ENCODE measurements at places on chromosomes 2 and 18.

GRCh38 chr2:115118306-115118705, 675.9 kb downstream of the DPP10 start:
- DNase-seq = no peak

DNA sequence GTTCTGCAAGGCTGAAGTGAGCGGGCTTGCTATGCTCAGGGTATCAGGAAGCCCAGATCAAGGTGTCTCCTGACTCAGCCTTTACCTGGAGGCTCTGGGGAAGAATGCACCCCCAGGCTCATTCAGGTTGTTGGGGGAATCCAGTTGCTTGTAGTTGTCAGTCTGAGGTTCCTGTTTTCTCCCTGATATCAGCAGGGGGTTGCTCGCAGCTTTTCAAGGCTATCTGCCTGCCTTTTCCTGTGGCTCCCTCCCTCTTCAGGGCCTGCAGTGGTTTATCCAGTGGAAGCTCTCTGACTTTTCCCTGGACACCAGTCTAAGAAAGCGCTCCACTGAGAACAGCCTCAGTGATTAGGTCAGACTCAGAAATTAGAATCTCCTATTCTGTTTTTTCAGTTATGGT, 116.6 kb downstream of the PTPRM start:
- no peak for DNase-seq

GRCh38 chr2:70981866-70982810, 3.7 kb downstream of the ANKRD53 start:
- no peak for DNase-seq

GRCh38 chr18:36471393-36471792, 173.9 kb downstream of the FHOD3 start:
- DNase-seq = no peak

GRCh38 chr2:96553176-96553956, 16.8 kb downstream of the ARID5A start:
- no peak for DNase-seq

DNA sequence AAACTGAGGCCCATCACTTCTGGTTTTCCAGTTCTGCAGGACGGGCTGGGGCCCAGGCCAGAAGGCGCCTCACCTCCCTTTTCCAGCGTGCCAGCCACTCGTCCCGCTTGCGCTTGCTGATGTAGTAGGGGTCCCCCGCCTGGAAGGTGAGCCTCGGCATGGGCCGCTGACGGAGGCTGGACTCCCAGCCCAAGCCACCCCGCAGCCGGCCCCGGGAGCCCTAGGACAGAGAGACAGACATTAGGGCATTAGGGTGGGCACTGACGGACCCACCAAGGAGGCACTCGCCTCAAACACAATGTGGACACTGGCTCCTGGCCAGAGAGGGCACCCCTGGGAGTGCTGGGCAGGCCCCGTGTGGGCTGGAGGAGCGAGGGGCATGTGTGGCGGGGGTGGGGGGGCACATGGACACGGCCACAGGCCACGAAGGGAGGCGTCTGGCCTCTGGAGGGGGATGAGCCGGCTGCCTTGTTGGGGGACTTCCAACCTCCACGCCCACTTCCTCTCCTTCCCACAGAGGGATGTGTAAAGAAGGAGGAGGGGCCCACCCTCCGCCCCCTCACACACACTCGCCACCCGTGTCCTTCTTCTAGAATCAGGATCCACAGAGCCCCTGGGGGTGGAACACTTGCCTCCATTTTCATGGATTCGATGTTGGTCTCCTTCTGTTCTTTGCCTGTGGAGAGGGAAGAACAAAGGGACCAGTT, 66.7 kb downstream of the DNMT3A start:
- DNase-seq = no peak

GRCh38 chr2:8487461-8487932, 194.4 kb upstream of the ID2 start:
- DNase-seq = no peak

DNA sequence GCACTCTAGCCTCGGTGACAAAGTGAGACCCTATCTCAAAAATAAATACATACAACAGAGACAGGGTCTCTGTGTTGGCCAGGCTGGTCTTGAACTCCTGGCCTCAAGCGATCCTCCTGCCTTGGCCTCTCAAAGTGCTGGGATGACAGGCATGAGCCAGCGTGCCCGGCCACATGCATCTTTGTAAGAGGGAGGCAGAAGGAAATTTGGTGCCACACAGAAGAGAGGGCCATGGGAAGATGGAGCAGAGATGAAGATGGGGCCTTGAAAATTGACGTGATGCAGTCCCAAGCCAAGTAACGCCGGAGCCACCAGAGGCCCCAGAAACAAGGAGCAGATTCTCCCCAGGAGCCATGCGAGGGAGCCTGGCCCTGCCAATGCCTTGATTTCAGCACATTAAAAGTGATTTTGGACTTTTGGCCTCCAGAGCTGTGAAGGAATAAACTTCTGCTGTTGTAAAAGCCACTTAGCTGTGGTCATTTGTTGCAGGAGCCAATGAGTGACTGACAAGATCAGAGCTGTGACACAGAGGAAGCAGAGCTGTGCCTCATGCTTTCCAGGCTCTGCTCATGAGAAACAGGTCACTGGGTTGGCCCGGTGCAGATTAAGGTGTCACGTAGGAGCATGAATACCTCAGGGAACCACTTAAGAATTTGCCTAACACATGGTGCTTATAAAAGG, 2.7 kb upstream of the SLC66A2 start:
- no peak for DNase-seq

- no peak for DNase-seq
These were observed 13.2 kb downstream of the GALR1 start for GRCh38 chr18:77262643-77263465.

- no peak for DNase-seq
These were observed 43.3 kb downstream of the KCNH7 start for GRCh38 chr2:162795312-162795711.

DNA sequence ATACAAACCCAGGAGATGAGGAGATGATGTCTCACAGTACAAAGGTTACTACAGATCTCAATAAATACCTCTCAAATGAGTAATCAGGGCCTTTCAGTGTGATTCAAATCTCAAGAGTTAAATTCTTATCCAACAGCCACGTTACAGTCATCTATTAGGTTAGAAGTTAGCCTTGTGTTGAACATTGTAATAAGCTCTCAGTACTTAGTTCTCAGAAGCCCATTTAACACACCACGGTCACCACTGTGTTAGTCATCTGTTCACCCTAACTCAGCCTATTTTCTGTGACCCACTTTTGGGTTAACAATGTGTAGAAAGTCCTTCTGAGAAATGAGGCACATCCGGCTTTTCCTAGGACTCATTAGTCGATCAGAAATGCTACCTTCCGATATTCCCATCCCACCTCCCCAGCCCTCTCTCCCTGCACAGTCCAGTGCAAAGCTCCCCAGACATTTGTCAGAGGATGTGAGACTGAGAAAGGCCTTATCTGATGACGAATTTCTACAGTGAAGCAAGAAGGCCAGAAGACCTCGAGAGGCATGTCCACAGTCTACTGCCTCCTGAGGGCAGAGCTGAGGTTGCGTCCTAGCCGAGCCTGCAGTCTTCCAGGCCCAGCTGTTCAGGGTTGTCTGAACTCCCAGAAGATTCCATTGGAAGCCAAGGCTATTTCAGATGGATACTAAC, 92.6 kb downstream of the ACTR2 start:
- no peak for DNase-seq
